Substantia nigra (tissue), 51 donors: ENCODE measurements at places on chromosomes 11 and 22.
A peak's percentile ranks its signal among the peaks of the same experiment; 100 is the strongest.

DNA sequence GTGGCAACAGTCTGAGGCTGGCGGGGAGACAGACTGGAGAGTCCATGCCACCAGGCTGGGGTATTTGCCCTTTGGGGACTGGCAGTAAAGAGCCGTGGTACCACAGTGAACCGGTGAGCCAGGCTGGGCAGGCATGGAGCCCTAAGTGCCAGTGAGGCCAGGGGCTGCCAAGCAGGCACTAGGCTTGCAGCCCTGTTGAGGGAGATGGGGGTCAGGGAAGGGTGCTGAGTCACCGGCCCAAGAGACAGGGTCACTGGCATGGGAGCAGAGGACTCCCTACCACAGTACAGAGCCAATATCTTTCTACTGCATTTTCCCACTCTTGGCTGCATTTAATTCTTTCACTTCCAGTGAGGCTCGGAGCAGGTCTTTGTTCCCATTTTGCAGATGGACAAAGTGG is 30.7 kb upstream of the TEF start:
- DNase-seq, result no peak

DNA sequence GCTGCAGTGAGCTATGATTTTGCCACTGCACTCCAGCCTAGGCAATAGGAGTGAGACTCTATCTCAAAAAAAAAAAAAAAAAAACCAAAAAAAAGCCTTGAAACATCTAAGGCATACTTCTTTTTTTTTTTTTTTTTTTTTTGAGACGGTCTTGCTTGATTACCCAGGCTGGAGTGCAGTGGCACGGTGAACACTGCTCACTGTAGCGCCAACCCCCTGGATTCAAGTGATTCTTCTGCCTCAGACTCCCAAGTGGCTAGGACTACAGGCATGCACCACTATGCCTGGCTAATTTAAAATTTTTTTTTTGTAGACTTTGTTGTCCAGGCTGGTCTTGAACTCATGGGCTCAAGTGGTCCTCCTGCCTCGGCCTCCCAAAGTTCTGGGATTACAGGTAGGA is 19.5 kb downstream of the ARFGAP3 start:
- no peak for DNase-seq

- DNase-seq, result no peak
These were observed 14.5 kb downstream of the MAP6 start for GRCh38 chr11:75654314-75654713.

DNA sequence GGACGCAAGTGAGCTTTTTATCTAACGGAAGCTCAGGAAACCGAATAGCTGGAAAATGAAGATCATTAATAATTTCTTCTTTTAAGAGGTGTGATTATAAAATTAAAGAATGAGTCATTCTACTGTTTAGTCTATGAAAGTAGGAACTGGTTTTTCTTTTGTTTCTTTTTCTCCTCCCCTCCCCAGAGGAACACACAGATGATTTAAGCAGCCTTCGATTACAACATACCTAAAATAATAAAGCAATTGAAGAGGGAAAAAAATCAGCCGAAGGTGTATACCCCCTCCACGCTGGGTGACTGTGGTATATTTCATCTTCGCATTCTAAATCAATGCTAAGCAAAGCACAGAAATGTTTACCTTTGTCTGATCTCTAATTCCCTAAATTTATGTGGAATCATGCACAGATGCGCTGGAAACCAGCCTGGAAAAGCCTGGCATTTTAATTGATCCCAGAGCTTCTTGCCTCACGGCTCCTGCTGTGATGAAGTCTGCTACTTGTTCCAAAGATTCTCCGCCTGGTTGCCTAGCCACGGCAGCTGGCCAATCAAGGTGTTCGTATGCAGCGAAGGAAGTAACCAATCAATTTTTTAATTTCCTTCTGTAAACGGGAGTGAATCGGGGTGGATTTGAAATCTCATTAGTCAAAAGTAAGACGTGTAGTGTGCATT is 133.9 kb downstream of the FANCF start:
- DNase-seq, result no peak

DNA sequence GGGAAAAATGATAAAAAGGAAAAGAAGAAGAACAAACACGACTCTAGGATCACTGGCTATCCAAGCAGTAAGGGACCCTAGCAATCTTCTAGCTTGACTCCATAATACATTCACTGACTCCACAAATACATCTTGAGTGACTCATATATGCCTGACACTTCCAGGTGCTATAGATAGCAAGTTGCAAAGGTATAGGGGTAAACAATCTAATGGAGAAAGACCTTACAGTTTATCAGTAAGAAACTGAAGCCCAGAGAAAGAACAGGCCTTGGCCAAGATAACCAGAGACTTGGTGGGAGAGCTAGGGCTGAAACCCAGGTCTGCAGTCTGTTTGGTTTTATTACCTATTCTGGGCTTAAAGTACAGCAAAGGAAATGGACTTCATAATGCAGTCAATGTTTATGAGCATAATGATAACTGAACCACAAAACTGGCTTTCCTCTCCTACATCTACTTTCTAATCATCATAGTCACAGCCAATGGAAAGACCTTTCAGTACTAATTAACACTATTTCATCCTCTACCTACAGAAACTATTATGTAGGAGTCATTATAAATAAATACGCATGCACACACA is 19.7 kb upstream of the SLC5A1 start:
- DNase-seq, result no peak

DNA sequence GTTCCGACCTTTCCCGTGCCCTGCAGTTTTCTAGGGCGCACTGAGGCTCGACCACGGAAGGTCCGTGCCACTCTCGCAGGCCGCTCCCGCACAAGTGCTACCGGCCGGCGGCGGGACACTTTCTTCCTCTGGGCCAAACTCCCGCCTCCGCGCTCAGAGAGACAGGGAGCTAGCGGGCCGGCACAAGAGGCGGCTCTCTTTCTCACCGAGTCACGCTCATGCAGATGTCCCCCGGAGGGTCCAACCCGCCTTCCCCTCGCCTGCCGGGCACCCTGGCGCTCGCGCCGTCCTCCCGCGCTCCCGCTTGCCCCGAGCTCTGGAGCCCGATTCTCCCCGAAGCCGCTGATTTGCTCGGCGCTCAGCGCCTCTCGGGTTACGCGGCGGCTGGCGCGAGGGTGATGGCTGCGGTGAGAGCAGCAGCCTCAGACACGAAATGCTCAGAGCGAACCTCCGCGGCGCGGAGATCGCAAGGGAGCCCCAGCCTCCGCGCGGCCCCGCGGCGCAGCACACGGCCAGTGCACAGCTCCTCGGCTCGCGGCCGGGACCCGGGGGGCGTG is 1.0 kb downstream of the LMO1 start:
- no peak for DNase-seq

DNA sequence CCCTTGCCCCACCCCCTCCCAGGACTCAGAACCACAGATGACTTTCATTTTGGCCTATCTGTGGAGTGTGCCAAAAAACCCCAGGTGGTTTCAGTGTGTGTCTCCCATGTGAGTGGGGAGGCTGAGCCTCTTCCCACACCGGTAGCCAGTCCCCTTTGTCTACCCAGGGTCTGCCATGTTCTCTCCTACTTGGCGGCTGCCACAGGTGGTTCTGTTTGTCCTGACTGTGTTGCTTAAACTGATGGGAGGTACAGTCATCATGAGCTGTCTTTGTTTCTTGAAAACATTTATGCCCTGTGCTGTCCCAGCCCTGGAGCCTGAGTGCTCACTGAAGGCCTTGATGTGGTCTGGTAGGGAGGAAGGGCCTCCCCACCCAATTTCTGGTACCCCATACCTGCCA is 39.7 kb upstream of the SUSD2 start:
- DNase-seq, result no peak

DNA sequence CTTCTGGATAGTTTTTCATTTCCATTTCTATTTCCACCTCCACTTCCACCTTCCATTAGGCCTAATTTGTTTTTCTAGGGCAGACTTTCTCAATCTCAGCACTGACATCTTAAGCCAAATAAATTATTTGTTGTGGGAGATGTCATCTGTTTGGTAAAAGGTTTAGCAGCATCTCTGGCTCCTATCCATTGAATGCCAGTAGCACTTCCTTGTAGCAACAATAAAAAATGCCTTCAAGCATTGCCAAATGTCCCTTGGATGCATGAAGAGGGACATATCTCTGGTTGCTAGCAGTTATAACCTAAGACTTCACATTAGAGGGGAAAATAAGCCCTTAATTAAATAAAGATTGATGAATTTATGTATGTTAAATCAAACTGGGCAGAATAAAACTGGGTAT is 1.9 kb downstream of the OR52A5 start:
- DNase-seq, result no peak

GRCh38 chr11:95156133-95156721 is 66.6 kb downstream of the ENDOD1 start:
- no peak for DNase-seq

DNA sequence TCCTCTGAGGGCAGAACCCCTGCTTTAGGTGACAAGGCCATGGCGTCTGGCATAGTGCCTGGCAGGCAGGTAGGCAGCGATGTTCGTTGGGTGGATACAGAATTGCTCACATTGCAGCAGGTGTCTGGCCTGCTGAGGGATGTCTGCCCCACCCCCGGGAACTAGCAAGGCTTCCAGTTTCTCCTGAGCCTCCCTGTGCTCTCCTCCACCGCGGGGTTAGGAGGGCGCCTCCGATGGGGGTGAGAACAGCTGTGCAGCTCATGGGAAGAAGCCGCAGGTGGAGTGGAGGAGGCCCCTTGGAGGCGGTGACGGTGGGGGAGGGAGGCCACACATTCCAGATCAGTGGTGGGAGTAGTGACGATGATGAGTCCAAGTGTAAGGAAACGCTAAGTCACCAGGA is 48.3 kb upstream of the JAM3 start:
- DNase-seq, result no peak

GRCh38 chr11:19721176-19721575 is 8.5 kb downstream of the NAV2 start:
- DNase-seq, result no peak

DNA sequence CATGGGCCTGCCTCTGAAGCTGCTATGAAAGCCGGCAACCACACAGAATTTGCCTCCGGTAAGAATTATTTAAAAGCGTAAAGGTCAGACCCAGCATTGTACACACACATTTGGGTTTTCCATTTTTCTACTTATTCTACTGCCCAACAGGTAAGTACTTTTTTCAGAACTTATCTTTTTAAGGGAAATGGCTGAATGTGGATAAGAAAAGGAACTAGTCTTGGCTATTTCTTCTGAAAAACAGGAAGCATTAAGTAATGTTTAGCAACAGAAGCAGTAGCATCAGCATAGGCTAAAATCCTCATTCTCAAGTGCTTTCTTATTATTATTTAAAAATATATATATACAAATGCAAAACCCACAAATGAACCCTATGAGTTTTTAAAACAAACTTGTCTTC is 103.1 kb downstream of the MPPED2 start:
- no peak for DNase-seq

- no peak for DNase-seq
These were observed 27.7 kb downstream of the CACNA1I start for GRCh38 chr22:39598017-39598965.

DNA sequence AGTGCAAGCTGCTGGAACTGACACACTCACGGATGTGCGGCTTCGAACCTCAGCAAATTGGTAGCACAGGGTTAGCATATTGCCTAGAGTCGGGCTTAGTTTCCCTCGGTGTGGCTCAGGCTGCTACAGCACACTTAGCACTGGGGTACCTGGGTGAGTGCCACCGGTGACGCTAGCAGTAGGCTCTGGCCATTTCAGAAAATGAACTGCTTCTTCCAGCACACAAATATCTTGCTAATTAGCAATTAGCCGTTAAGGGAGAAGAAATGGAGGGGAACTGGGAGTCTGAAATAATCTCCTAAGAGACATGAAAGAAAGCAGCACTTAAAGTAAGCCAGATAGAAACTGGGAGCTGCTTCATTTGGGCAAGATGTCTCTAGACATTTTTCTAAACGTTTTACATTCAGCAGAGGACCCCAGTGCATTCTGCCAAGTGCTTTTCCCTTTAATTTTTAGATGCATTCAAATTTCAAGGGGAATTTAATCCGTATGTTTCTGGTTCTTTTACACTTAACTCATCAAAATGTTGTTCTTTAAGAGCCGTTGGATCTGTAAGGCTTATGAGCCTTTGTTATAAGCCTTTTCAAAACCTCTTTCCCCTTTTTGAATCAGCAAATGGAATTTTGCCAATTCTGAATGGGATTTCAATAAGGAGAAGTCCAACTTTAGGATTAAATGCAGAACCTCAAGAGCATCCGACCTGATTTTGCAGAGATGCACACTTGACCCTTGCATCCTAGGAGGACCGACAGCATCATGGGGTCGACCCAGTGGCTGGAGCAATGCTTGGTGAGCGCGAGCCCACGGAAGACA is 708.1 kb downstream of the NTM start:
- DNase-seq, result no peak

DNA sequence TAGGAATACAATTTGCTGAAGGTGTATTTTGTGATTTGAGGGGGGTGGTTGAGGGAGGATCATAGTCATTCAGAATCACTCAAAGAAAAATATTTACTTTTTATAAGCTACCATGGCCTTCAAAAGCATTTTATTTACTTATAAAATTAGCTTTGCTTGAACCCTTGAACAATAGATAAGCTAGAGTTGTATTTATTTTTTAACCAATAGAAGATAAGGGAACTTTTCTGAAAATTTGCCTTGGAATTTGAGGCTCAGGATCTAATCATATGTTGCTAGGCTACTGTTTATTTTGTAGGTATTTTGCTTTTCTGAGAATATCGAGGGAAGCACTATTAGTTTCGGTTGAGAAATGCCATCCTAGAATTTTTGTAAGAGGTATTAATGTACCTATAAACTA is 82.1 kb downstream of the EMSY start:
- DNase-seq, result no peak

- DNase-seq, result peak; percentile 48
These were observed 128.3 kb downstream of the NTM start for GRCh38 chr11:131498631-131499160.

DNA sequence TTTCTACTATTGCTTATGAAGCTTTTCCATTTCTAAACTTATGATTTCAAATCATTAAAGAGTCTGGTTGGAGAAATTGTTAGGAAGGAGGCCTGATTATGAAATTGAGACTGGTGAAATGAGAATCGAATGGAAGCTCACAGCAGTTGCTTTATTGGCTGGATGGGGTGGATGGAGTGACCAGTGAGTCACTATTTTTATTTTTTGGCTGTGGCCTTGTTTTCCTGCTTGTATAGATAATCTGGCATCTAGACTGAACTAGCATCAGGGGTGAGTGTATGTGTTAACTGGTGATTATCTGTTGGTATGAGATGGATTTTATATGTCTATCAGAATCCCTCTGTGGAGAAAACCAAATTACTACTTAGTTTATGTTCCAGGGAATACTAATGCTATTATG is 36.2 kb downstream of the UVRAG start:
- no peak for DNase-seq

- no peak for DNase-seq
These were observed 3.1 kb upstream of the TM7SF2 start for GRCh38 chr11:65108469-65109123.
